ENCODE measurements at places on chromosomes 16 and 17. TPM values are rescaled to one million over a fixed set of nuclear protein-coding genes. Genes with fewer than 3 reads are reported as not detected.

- peak overlapping the region; percentile 82 for H3K4me3 ChIP-seq
- no peaks in the 10 kb centered on the region for H3K27me3 ChIP-seq
- H3K36me3 ChIP-seq: no peaks in the 10 kb centered on the region
- peak; percentile 91 for DNase-seq
These were observed 453 bp upstream of the MYH10 start for GRCh38 chr17:8630802-8631553.

- peak within 1 kb of the TSS; percentile 95 for H3K27ac ChIP-seq
- DNase-seq: no peak
- H3K36me3 ChIP-seq: no peaks in the 10 kb centered on the region
- H3K4me3 ChIP-seq: peak within 1 kb of the TSS; percentile 92
These were observed at the start of gene PPP1R9B for GRCh38 chr17:50150354-50151040. TSS of gene PPP1R9B (minus strand) at chr17:50150677. CDS start at chr17:50150513, 164 bp downstream.

DNA sequence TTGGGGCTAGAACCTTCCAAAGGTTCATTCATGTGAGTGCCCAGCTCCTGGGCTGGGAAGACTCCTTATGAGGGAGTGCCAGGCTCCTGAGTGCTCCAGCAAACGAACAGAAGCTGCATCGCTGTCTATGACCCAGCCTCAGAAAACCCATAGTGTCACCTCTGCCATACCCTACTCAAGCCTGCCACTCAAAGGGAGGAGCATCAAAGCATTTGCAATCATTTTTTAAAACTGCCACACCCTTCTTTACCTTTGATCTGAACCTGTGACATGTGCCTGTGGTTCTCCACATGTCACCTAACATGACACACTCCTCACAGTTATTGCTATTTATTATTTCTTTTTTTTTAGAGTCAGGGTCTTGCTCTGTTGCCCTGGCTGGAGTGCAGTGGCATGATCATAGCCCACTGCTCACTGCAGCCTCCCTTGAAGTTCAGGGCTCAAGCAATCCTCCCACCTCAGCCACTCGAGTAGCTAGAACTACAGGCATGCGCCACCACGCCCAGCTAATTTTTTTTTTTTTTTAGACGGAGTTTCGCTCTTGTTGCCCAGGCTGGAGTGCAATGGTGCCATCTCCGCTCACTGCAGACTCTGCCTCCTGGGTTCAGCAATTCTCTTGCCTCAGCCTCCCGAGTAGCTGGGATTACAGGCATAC, 7.3 kb upstream of the KDM8 start:
- no peak for DNase-seq
- peak overlapping the region; percentile 15 for H3K27ac ChIP-seq
- peaks cover 15% of the 10 kb centered on the region for H3K4me1 ChIP-seq
- no peaks in the 10 kb centered on the region for H3K27me3 ChIP-seq
- no peak overlapping the region for H3K4me3 ChIP-seq
- no peaks in the 10 kb centered on the region for H3K36me3 ChIP-seq

Gene MYH8
- not detected for total RNA-seq
